ENCODE measurements at places on chromosomes 2 and 18.

DNA sequence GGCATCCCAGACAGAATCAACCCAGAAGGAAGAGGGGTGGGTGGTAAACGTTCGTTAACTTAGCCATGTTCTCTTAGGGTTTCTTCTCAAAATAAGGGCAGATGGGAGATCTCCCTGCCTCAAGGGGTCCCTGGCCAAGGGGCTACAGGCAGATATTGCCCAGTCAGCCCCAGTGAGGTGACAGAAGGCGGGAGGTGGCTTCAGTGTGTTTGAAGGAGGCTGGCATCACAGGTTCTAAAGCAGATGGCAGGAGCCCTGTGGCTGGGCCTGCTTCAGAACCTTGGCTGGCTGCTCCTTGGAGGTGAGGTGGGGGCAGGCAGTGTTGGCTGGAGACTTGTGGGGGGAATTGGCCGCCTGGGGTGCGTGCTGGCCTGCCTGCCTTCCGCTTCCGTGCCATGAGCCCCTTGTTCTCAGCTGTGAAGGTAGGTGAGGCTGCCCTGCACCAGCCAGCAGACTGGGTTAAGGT, 23.5 kb downstream of the HPCAL1 start:
- DNase-seq: no peak

DNA sequence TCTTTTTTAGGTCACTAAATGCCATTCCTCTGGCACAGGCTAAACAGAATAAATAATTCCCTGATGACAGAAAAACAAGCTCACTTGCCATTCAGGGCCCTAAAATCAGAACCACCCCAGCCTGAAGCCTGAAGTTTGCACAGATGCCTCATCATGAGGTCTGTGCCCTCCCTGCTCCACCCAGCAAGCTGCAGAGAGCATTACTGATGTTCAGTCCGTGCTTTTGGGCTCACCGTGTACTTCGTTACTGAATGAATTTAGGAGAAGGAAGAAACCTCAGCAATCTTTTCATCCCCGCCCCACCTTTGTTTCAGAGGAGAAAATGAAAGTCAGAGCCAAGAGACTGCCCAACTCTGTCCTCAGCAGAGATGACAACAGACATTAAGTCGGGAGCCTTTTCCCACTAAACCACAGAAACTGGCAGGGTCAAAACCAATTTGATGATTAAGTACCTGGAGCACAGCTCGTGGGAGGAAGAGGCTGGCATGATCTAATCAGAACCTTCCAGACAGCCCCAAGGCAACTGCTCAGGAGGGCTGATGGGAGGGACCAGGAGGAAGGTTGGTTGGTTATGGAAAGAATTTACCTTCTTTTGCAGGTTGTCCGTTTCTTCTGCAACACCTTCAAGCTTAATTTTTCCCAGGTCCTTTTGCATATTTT, 122.7 kb downstream of the LAMA1 start:
- DNase-seq: no peak

GRCh38 chr18:23270986-23271680, 135.8 kb downstream of the CABLES1 start:
- no peak for DNase-seq

DNA sequence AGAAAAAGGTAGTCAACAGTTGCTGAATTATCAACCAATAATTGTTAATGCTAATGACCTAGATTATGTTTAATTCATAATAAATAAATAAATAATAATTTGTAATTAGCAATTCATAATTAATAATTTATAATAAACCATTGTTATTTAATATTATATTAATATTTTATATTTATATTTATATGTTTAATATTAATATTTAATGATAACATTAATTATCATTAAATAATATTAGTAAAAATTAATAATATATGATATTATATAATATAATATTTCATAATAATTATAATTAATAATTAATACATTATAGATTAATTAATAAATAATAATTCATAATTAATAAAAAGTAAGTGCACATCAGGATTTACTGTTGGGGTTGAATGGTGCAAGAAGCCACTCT, 389.4 kb upstream of the RGPD4 start:
- DNase-seq: no peak

DNA sequence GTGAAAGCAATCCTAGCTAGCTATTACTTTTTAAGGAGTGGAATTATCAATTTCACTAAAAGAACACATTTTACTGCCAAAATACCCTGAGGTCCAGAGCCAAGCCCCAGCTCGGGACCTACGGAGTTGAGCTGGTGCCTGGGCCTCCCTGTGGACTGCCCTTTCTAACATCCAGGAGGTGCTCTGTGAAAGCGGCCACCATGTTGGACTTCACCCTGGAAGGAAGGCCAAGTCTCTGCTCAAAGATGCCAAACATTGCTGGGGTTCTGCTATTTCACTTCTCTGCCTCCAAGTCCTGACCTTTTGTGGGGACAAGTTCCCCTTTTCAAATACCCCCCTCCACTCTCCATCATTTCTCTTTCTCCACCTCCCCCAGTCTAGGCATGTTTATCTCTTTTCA, 498.7 kb upstream of the RAB6C start:
- DNase-seq: no peak

DNA sequence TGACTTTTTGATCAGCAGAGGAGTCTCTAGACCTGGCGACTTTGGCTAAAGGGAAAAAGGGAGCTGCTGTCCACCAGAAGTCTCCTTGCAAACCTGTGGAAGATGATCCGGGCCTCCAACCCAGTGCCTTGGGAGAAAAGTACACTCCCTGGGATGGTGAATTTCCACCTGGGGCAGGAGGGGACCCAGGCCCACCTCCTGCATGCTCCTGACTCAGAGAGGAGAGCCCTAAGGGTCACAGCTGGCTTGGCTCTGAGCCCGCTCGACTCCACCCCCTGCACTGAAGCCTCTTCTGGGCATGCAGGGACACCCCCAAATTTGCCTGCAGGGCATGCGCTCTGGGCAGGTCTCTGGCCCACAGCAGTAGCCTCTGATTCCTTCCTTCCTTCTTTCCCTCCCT, 66.5 kb downstream of the PDCL3 start:
- peak; percentile 33 for DNase-seq

DNA sequence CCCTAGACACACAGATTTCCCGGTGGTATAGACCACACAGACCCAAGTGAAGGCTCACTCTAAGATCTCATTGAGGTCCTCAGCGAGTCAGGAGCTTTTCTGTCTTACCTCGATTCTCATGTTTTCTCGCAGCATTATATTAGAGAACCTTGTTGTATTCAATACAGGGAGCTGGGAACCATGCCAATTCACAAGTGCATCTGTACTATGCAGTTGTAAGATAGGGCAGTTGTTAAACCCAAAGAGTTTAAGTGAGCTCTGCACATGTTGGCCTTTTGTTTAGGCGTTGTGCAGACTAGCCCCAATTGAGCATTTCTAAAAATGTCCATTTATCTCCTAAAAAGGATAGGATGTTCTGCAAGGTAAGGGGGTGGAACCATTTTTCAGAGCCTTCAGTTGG, 59.6 kb downstream of the FEZ2 start:
- DNase-seq: no peak

DNA sequence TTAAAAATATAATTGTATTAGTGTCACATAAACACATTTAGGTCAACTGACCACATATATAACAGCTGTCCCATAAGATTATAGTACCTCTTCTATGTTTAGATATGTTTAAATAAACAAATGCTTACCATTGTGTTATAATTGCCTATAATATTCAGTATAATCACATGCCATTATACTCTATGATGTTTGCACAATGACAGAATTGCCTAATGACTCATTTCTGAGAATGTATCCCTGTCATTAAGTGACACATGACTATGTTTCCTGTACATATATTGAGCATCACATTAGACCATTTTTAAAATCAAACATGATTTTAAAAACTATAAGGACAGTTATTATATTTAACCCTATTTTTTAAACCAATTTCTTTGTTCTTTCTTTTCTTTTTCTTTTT, 89.8 kb downstream of the HS6ST1 start:
- DNase-seq: no peak

- DNase-seq: peak; percentile 55
Observed at GRCh38 chr18:75244351-75245313, 34.0 kb downstream of the TSHZ1 start.

DNA sequence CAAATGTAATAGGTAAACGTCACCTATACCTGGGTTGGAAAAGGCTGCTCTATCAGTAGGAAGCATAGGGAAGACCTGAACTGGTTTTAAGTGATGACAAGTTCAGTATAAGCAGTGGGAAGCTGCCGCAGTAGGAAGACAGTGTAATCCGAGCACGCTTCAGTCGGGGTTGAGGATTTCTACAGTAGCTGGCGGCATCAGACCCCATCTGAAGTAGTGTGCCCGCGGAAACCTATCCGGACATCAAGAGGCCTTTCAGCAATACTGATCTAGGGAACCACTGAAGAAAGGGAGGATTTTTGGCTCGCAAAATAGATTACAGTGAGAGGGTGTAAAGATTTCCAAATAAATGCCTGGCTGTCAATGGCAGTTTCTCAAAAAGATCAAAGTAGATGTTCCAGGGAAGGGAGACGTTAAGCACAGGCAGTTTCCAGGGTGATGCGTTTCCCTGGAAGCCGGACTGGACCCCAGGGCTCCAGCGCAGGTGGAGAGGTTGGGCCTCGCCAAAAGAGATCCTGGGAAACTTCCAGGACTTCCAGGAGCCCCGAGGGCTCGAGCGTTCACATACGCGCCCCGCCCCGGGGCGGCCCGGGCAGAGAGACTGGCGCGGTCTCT, 5.3 kb downstream of the LOXL3 start:
- no peak for DNase-seq

DNA sequence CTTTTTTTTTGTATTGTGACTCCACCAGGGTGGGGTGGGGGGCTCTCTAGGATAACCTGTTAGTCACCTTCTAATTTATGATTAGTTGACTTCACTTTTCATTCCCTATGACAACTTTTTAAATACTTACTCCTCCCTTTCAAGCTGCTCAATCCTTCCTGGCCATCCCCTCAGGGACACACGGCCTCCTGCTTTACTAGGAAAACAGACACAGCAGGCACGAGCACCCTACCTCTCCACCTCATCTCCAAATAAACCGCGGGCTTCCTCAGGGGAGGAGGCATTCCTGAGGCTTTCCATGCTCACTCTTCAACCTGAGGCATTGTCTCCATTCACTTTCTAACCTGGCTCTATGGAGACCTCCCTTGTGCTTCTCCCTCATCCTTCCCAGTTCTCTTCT, 33.0 kb downstream of the B4GALT6 start:
- no peak for DNase-seq

GRCh38 chr2:2044269-2045057, 286.6 kb downstream of the MYT1L start:
- no peak for DNase-seq

DNA sequence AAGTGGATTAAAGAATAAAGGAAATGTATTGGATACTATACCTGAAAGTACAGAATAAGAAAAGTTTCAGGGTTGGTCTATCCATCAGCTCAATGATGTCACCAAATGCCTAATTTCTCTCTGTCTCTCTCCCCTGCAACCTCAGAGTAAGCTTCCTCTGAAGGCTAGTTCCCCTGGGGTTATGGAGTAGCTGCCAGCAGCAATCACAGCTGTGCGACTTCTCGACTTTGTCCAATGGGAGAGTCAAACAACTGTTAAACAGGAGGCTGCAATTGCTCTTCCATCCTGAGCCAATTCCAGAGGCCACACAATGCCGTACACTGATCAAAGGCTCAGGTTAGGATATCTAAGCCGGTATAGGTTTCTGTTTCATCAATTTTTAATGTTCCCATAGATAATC, 95.3 kb upstream of the FANCL start:
- no peak for DNase-seq

DNA sequence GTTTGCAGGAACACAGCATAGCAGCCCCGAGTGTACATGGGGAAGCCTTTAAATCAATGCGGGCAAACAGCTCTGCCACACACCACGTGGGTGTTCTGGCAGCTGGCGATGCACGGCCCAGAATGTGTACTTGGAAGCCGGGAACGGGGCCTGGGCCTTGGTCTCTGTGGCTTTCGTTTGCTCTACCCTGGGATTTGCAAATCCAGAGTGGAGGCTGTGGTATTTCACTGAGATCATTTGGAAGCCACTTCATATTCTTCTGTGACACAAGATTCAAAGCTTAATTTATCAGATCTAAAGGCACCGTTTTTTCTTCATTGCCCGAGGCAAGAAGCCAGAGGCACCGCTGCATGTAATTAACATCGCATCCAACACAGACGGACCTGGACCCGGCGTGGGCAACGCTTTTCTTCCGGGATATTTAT, 246.3 kb upstream of the MYT1L start:
- DNase-seq: no peak
